ENCODE measurements at places on chromosomes 11 and 22.

DNA sequence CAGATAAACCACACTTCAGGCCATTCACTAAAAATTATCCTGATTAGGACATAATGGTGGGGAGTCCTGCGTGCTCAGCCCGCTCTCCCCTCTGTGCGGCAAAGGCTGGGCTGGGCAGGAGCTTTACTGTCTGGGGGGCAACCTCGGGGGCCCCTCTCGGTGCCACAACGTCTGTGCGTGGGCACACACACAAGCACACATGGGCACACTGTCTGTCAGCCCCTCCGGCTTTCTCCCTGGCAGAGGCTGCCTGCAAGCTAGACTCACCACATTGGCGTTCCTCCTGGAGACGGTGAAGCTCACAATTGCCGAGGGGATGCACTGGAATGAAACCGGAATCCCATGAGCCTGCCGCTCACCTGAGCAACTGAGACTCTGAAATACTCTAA, 5.2 kb downstream of the MLC1 start:
- DNase-seq, result no peak

GRCh38 chr22:49566693-49567092, 261.0 kb downstream of the BRD1 start:
- no peak for DNase-seq

- DNase-seq, result no peak
Measured at GRCh38 chr11:8168485-8169257, at the start of gene RIC3. Gene RIC3 (minus strand): TSS chr11:8169025. CDS start chr11:8168989, 36 bp downstream.

DNA sequence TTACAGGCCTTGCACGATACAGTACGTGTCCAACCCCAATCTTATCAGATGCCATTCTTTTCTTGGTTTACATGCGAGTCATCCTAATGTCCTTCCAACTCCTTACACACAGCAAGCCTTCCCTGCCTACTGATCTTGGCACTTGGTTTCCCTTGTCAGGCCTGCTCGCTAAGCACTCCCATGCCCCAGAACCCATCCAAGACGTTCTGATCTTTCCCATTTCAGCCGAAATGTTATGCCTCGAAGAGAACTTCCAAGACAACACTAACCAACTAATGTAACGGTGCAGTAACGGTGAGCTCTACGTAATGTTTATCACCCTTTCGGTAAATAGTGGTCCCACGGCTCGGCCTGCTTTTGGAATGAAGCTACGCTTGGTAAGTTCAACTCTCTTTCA, 521 bp downstream of the PES1 start:
- peak; percentile 43 for DNase-seq

DNA sequence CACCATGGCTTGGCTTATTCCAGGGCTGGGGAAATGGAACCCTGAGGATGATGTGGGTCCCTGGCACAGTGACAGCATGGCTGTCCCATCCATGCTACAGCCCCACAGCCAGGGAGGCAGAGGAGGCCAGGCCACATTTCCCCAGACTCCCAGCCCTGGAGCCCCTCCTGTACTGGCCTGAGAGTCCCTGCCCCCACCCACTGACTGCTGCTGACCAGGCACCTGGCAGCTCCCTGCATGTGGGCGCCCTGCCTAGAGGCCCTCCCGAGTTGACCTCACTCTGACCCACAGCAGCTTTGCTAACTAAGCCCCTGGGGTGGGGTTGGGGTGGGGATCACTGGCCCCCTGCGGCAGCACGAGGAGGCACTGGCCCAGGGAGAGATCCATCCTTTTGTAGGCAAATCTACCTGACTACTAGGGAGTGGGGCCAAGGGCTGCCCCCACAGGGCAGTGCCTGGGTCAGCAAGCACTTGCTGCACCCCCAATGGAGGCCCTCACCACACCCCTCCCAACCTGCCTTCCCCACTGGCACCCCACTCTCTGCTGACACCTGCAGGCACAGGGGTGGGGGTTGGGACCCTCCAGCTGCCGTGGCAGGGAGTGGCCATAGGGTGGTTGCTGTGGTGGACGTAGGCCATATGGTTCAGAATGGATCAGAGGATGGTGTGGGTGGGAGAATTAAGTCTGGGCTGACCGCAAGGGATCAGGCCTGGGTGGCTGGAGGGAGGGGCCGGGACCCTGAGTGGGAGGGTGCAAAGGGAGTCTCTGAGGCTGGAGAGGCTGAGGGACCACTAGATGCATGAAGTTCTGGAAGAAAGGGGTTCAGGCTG, 17.4 kb downstream of the ARVCF start:
- DNase-seq, result no peak

GRCh38 chr11:8025123-8025522, 38.0 kb downstream of the EIF3F start:
- DNase-seq, result no peak

DNA sequence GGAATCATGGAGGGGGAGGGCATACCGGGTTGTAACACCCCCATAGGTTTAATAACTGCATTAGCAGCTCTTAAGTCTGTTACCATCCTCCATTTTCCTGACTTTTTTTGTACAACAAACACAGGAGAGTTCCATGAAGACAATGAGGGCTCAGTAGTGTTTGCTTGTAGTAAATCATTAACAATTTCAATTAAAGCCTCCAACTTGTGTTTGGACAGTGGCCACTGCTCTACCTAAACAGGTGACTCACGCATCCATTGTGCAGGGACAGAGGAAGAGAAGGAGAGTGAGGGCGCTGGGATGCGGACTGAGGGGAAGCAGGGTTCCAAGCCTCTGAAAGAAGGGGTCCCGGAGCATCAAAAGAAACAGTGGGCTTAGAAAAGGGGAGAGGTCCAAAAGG, 21.3 kb upstream of the MTNR1B start:
- no peak for DNase-seq

DNA sequence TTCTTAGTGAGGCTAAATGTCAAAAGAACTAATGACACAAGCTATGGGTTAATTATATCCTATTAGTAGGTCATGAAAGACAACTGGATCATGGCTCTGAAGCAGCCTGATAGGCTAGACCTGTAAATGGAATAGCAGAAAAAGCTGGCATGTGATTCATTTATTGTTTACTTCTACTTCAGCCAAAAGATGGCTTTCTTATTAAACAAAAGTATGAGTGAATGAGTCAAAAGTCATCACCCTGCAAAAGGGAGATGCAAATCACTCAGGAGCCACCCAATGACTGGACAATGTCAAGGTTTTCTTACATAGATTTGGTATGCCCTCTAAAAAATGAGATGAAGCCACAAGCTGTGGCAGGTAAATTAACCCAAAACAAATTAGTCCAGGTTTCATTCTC, 138.0 kb downstream of the TRPC6 start:
- DNase-seq, result no peak

GRCh38 chr11:71240865-71241691, 11.3 kb downstream of the SHANK2 start:
- peak; percentile 88 for DNase-seq

- no peak for DNase-seq
Measured at GRCh38 chr11:35003658-35004057, 87.2 kb downstream of the PDHX start.

DNA sequence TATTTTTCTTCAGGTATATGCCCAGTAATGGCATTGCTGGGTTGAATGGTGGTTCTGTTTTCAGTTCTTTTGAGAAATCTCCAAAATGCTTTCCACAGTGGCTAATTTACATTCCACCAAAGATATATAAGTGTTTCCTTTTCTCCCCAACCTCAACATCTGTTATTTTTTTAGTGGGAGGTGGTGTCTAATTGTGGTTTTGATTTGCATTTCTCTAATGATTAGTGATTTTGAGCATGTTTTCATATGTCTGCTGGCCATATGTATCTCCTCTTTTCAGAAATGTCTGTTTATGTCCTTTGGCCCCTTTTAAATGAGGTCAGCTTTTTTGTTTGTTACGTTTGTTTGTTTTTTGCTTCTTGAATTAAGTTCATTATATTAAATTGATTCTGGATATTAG, 760.2 kb downstream of the KCNA4 start:
- no peak for DNase-seq

DNA sequence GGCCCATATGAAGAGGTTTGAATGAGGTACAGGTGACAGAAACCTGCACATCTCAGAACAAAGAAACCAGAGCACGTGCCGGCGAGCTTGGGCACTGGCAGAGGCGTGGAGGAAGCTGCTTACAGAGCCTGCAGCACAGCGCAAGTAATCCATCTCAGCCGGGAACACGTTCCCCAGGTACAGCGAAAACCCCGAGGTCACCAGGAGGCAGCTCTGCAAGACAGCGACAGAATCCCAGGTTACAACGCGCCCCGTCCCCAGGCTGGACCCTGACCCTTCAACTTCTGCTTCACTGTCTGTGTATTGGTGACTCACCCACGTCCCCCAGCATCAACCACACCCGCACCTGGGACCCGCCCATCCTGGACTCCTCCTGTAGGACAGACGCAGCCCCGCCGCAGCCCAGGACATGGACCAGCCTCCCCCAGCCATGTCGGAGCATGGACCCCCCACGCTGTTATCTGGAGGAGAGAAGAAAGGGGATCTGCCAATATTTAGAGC, 2.2 kb downstream of the MLC1 start:
- DNase-seq, result no peak

DNA sequence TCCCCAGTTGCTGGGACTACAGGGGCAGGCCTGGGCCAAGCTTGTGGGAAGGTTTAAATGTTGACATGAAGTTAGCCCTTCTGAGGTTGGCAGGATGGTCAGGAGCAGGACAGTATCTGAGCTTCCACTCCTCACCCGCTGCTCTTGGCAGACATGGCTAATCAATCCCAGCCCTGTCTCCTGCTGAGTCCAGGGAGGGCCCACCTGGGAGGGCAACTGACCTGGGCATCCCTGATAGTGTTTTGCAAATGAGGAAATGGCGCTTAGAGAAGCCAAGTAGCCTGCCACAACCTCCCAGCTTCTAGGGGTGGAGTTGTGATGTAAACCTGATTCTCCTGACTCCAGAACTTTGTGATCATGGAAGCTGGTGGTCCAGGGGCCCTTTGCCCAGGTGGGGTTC, 16.7 kb downstream of the FLRT1 start:
- DNase-seq, result no peak

GRCh38 chr11:65503949-65504673, 5.3 kb downstream of the MALAT1 start:
- peak; percentile 79 for DNase-seq

DNA sequence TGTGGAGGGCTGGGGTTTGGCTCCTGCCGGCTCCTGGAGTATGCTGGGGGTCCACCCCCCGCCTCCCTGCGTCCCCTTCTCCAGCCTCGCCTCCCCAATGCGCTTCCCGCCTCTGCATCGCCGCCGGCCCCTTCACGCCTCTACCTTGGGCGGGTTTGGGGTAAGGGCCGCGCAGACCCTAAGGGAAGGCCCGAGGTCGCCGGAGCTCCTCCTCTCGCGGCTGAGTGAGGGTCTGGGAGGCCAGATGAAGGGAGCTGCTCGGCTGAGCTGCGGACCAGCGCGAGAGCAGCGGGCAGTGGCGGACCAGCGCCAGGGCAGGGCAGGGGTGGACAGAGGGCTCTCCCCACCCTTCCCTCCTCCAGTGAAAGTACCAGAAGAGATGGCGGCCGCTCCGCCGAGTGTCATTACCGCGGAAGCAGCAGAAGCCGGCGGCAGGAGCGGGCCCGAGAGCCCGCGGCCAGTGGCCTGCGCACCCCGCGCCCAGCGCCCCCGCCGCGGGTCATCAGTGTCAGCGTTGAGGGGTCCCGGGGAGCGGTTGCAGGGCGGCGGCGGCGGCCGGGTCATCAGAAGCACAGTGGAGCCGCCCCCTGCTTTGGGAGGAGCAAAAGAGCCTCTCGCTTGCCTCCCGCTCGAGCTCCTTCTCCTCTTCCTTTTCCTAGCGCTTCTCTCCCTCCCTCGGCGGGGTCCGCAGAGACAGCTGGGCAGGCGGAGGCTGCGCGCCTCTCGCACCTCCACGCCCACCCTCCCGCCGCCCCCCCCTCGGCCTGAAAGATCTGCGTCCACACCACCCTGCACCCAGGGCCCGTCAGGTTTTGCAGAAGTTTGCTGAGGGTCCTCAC, 255.6 kb upstream of the CADM1 start:
- no peak for DNase-seq

- no peak for DNase-seq
Measured at GRCh38 chr11:105334025-105334714, 194.6 kb upstream of the CARD18 start.

DNA sequence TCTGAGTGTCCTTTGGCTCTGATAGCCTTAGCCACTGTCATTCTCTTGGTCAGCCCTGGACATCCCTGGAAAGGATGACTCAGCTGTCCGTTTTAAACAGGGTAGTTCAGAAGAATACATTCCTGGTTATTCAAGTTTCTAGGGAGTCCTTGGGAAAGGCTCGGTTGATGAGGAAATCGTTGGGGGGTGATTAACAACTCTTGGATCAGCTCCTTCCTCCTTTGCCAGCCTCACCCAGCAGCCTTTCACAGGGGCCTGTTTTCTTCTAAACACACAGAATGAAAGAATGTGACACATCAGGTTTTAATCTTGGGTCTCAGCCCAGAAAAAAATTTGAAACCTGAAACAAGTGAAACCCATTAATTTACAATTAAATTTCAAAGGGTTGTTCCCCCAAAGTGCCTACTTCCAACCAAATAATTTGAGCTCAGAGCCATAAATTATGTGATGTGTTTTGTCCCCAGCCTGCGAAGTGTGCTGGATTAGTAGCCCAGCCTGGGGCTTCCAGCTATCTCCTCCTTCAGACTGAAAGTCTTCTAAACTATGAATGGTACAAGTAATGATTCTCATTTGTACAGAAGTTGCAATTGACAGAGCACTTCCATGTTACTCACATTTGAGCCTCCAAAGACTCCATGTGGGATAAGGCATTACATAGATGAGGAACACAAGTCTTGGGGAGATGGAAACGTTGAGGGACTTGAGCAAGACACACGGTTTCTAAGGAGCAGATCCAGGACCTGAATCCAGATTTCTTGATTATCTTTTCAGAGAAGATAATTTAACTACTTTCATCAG, 19.3 kb upstream of the MRGPRX2 start:
- DNase-seq, result peak; percentile 91

- no peak for DNase-seq
Measured at GRCh38 chr11:83671289-83671688, 385.1 kb upstream of the CCDC90B start.

DNA sequence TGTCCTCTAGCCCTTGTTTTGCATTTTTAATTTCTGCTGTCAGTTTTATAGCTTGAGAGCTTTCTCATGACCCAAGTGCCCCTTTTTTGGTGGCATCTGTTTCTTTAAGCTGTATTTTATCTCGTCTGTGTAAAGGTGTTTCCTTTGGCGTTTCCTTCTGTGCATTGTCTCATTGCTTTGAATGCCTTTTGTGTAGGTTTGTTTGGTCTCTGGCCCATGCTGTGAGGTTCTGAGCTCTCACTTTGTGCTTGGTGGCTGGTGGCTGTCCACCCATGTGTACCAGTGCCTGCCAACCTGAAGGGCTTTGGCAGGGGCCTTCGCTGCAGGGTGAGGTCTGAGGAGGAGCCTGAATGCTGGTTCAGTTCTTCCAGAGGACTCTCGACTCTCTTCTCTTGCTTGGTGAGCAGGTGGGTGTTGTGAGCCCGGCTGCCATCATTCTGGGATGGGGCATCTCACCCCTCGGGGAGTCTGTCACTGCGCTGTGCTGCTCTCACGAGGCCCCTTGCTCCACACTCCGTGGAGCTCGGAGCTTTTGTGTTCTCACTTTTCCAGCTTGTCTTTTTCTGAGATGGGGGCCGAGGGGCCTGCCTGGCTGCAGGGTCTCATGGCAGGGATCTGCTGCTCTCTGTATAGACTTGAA, 14.9 kb downstream of the AP2A2 start:
- DNase-seq, result no peak

DNA sequence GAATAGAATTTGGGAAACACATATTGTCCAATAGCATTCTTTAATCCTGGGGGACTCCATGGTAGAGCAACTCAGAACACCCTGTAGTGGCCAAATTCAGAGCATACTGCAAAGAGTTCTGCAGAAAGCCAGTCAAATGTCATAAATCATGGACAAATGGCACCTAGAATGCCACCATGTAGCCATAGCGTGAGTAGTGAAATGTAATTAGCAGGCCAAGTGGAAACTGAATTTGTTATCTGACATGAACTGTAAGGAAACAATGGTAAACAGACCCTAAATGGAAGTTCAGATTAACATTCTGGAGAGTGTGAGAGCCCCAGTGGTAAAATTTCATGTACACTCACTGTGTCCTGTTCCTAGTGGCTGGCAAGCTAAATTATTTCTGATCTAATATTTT, 7.0 kb upstream of the PRSS23 start:
- DNase-seq, result no peak
